ENCODE measurements at places on chromosomes 3 and 15. TPM values are rescaled to one million over a fixed set of nuclear protein-coding genes. Genes with fewer than 3 reads are reported as not detected.

- no peak overlapping the region for H3K4me3 ChIP-seq
- H3K27me3 ChIP-seq: peaks cover 4% of the 10 kb centered on the region
- peak; percentile 37 for DNase-seq
- no peaks in the 10 kb centered on the region for H3K36me3 ChIP-seq
Observed at GRCh38 chr15:52680041-52680391, 828 bp upstream of the ATOSA start.

DNA sequence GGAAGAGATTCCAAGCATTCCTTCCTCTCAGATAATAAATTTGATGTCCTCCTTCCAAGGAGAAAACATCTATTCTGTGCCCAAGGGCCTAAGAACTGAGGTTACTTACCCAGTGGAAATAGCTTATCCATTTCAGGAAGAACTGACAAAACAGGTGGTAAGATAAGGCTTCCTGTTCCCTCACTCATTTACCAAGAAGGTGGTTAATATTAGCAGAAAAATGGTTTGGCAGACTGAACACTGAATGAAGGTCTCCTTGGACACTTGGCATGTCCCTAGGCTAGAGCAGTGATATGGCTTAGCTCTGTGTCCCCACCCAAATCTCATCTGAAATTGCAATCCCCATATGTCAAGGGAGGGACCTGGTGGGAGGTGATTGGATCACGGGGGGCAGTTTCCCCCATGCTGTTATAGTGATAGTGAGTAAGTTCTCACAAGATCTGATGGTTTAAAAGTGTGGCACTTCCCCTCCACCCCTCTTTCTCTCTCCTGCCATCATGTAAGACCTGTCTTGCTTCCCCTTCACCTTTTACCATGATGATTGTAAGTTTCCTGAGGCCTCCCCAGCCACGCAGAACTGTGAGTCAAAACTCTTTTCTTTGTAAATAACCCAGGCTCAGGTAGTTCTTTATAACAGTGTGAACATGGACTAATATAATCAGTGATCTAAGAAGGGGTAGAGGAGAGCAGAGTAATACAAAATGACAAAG, 127.4 kb downstream of the ST8SIA2 start:
- H3K4me3 ChIP-seq: no peak overlapping the region
- no peak for DNase-seq
- no peak overlapping the region for H3K27ac ChIP-seq
- H3K36me3 ChIP-seq: no peaks in the 10 kb centered on the region

C2CD4B gene
- 12.6 TPM for total RNA-seq

DNA sequence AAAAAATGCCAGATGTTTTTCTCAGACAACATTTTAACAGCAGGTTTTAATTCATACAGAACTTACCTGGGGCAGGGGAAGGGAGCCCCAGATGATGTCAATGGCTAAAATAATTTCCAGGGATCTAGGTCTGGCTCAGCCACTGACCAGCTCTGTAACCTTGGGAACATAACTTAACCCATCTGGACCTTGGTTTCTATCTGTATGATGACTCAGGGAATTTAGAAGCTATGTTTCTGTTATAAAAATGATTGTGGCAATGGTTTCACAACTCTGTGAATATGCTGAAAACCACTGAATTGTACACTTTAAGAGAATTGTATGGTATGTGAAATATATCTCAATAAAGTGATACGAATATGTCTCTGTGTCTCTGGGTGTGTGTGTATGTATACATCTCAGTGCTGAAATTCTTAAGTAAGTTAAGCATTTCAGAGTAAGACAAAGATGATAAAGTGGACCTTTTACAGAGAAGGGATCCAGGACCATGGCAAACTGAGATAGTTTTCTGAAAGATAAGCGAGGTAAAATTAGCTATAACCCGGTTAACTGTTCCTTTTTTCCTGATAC, 2.9 kb downstream of the SH3GL3 start:
- H3K27me3 ChIP-seq: no peaks in the 10 kb centered on the region
- H3K36me3 ChIP-seq: no peaks in the 10 kb centered on the region
- DNase-seq: no peak
- H3K4me1 ChIP-seq: no peaks in the 10 kb centered on the region
- H3K27ac ChIP-seq: no peak overlapping the region
- H3K4me3 ChIP-seq: no peak overlapping the region

CEMIP gene
- 3.6 TPM for total RNA-seq

SLITRK3 gene
- 0.68 TPM for total RNA-seq

DNA sequence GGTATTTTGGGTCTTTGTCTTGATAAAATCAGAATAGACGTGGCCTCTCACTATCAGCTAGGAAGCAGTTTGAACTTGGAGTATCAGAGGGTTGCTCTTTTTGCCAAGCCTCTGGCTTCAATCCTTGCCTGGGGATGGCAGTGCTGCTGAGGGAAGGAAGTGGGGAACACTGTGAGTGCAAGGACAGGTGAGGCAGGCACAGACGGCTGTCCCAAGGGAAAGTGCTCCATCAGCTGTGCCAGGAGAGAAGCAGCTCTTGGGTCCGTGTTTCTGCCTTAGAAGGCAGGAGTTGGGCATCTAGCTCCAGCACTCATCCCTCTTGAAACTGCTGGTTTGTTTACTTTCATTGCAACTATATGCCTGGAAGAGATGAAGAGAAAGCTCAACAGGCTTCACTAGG, 33.2 kb downstream of the PML start:
- H3K4me3 ChIP-seq: no peak overlapping the region
- peaks cover 26% of the 10 kb centered on the region for H3K4me1 ChIP-seq
- peaks cover 51% of the 10 kb centered on the region for H3K36me3 ChIP-seq
- no peak for DNase-seq

GRCh38 chr3:55592572-55592971, 105.5 kb upstream of the WNT5A start:
- DNase-seq: no peak
- H3K4me1 ChIP-seq: peaks cover 3% of the 10 kb centered on the region
- no peak overlapping the region for H3K27ac ChIP-seq

DNA sequence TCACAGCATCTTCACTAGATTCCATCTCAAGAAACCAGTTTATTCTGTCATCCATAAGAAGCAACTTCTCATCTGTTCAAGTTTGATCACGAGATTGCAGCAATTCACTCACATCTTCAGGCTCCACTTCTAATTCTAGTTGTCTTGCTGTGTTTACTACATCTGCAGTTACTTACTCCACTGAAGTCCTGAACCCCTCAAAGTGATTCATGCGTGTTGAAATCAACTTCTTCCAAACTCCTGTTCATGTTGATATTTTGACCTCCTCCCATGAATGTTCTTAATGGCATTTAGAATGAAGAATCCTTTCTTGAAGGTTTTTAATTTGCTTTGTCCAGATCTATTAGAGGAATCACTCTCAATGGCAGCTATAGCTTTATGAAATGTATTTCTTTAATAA, 287.6 kb upstream of the TBL1XR1 start:
- no peaks in the 10 kb centered on the region for H3K4me1 ChIP-seq
- H3K36me3 ChIP-seq: no peaks in the 10 kb centered on the region
- H3K27me3 ChIP-seq: no peaks in the 10 kb centered on the region
- H3K4me3 ChIP-seq: no peak overlapping the region

- H3K27me3 ChIP-seq: no peaks in the 10 kb centered on the region
- no peaks in the 10 kb centered on the region for H3K4me1 ChIP-seq
- no peak for DNase-seq
- no peak overlapping the region for H3K27ac ChIP-seq
Observed at GRCh38 chr3:79423417-79423816, 344.4 kb downstream of the ROBO1 start.

DNA sequence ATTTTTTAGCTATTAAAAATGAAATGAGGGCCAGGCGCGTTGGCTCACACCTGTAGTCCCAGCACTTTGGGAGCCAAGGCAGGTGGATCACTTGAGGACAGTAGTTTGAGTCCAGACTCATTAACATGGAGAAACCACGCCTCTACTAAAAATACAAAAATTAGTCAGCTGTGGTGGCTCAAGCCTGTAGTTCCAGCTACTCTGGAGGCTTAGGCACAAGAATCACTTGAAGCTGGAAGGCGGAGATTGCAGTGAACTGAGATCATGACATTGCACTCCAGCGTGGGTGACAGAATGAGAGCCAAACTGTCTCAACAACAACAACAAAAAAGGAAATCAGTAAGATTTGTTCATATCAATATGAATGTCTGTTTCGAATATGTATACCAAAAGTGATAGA, 517.1 kb downstream of the ROBO1 start:
- H3K4me1 ChIP-seq: peaks cover 45% of the 10 kb centered on the region
- H3K27ac ChIP-seq: no peak overlapping the region
- H3K36me3 ChIP-seq: no peaks in the 10 kb centered on the region
- DNase-seq: no peak

P2RY14 gene
- total RNA-seq: 11.0 TPM

BRPF1 gene
- 18.4 TPM for total RNA-seq

- H3K4me1 ChIP-seq: peaks cover 4% of the 10 kb centered on the region
- peak overlapping the region; percentile 34 for H3K27ac ChIP-seq
- no peak for DNase-seq
- no peaks in the 10 kb centered on the region for H3K36me3 ChIP-seq
Observed at GRCh38 chr3:4721511-4721911, 228.4 kb downstream of the ITPR1 start.

PTPRG gene
- 128 TPM for total RNA-seq

DNA sequence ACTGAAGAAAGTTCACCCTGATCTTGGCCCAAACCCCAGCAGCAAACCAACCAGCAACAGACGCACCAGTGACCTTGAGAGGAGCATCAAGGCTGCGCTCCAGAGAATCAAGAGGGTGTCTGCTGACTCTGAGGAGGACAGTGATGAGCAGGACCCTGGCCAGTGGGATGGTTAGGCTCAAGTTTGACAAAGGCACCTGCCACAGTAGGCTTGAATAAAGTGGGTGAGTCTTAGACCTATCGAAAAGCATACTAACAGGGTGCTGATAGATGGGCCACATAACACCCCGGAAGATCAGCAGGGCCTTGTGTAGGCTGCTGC, 23.9 kb downstream of the WHAMM start:
- no peaks in the 10 kb centered on the region for H3K27me3 ChIP-seq
- H3K36me3 ChIP-seq: peaks cover 50% of the 10 kb centered on the region
- H3K4me3 ChIP-seq: no peak overlapping the region
- H3K4me1 ChIP-seq: no peaks in the 10 kb centered on the region

DNA sequence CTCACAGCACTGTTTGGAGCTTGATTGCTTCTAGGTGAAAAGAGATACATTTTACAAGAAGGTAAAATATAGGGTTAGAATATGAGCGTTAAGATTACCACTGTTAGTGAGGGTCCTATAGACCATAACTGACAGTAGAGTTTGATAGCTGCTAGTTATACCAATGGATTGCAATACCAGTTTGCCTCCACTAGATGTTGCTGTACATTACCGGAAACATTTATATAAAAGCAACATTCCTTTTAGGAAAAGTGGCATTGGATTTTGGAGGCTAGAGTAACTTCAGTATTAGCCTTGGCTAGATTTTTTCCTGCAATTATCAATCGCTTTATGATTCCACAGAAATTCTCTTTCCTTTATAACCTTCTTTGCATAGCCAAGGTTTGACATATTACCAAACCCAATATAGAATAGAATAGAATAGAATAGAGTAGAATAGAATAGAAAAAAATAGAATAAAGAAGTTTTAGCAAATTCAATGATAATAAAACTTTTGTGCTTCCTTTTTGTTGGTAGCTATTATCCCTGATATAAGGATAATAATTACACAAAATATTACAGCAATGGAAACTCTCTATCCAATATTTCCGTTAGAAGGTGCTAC, 1093.6 kb upstream of the ALCAM start:
- H3K4me1 ChIP-seq: no peaks in the 10 kb centered on the region
- no peaks in the 10 kb centered on the region for H3K27me3 ChIP-seq
- peak; percentile 43 for DNase-seq

DNA sequence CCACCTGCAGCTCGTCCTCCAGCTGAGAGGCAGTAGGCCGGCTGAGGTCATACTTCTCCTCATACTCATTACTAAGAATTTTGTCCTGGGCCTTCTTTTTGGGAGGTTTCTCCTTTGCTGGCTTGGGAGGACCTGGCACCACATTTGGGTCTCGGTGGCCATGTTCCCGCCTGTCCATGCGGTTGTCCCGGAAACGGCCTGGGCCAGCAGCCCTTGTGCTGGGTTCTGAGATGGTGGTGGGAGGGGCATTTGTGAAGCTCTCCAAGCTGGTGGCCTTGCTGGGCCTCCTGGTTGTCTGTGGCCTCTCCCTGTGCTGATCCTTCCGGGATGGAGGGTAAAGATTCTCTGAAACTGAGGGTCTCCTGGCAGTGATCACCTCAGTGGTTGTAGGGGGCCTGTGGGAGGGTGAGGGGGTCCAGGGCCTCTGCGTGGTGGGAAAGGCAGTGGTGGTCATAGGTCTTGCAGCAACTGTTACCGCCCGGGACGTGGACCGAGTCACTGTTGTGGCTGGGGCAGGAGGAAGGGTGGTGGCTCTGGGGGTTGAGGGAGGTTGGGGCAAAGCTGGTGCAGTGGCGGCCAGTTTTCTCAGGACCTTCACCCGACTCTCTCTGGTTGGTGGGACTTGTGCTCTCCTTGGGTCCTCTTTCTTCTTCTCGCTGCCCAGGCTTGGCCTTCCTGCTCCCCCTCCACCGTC, 2.5 kb downstream of the CCDC80 start:
- H3K27ac ChIP-seq: no peak overlapping the region
- no peaks in the 10 kb centered on the region for H3K27me3 ChIP-seq
- H3K4me1 ChIP-seq: peaks cover 4% of the 10 kb centered on the region
- no peak for DNase-seq
- H3K36me3 ChIP-seq: no peaks in the 10 kb centered on the region

- H3K27me3 ChIP-seq: no peaks in the 10 kb centered on the region
- no peaks in the 10 kb centered on the region for H3K36me3 ChIP-seq
- no peak overlapping the region for H3K27ac ChIP-seq
- no peak overlapping the region for H3K4me3 ChIP-seq
- H3K4me1 ChIP-seq: no peaks in the 10 kb centered on the region
Observed at GRCh38 chr3:69145688-69146087, 23.3 kb upstream of the LMOD3 start.

LTF gene
- total RNA-seq: 102 TPM

- no peaks in the 10 kb centered on the region for H3K36me3 ChIP-seq
- H3K4me1 ChIP-seq: peaks cover 1% of the 10 kb centered on the region
- DNase-seq: no peak
- no peaks in the 10 kb centered on the region for H3K27me3 ChIP-seq
Observed at GRCh38 chr3:16936233-16936632, 51.5 kb downstream of the PLCL2 start.

- DNase-seq: no peak
- no peak overlapping the region for H3K4me3 ChIP-seq
- H3K36me3 ChIP-seq: no peaks in the 10 kb centered on the region
- no peaks in the 10 kb centered on the region for H3K4me1 ChIP-seq
Observed at GRCh38 chr15:25710184-25710583, 152.9 kb downstream of the ATP10A start.

DNA sequence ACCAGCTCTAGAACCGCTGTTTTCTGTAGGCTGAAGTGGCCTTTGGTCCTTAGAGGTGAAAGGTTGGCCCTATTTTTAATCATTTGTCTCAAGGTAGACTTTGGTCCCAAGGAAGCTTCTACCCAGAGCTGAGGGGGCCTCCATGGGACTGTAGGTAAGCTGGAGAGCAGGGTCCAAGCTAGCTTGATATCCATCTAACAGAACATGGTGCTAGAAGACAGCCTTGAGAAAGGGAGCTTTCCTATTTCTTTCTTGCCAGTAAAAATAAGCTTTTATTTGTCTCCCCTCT, 3.6 kb upstream of the TNFAIP8L3 start:
- H3K4me1 ChIP-seq: peaks cover under 1% of the 10 kb centered on the region
- DNase-seq: no peak

- H3K27me3 ChIP-seq: no peaks in the 10 kb centered on the region
- no peaks in the 10 kb centered on the region for H3K4me1 ChIP-seq
- H3K36me3 ChIP-seq: no peaks in the 10 kb centered on the region
- no peak for DNase-seq
- no peak overlapping the region for H3K4me3 ChIP-seq
- H3K27ac ChIP-seq: no peak overlapping the region
Observed at GRCh38 chr3:175226444-175226843, 367.3 kb downstream of the NAALADL2 start.

KAT2B gene
- total RNA-seq: 42.6 TPM

Data from lung (tissue), 17 donors.